Bronchus fibroblast of lung (primary cell): ENCODE measurements at places on chromosomes 7 and 10. TPM values are rescaled to one million over a fixed set of nuclear protein-coding genes. Genes with fewer than 3 reads are reported as not detected.

Gene EPC1
- total RNA-seq: 9.7 and 10.4 TPM in 2 replicates

Gene TBX20
- total RNA-seq: 0.15 and 0.34 TPM in 2 replicates

Gene PIK3AP1
- not detected in 2 replicates for total RNA-seq

Gene AKR1D1
- not detected in 2 replicates for total RNA-seq

Gene NYAP1
- 1.8 and 3.9 TPM in 2 replicates for total RNA-seq
